ENCODE measurements at places on chromosomes 7 and 10.

DNA sequence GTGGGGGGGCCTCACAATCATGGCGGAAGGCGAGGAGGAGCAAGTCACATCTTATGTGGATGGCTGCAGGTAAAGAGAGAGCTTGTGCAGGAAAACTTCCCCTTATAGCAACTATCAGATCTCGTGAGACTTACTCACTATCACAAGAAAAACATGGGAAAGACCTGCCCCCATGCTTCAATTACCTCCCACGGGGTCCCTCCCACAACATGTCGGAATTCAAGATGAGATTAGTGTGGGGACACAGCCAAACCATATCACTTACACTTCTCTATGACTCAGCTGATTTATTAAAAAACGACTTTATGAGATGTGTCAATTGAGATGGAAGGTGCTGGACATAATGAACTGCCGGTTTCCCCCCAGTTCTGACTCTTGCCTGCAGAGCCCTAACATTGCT is 23.8 kb upstream of the CHN2 start:
- DNase-seq = no peak

DNA sequence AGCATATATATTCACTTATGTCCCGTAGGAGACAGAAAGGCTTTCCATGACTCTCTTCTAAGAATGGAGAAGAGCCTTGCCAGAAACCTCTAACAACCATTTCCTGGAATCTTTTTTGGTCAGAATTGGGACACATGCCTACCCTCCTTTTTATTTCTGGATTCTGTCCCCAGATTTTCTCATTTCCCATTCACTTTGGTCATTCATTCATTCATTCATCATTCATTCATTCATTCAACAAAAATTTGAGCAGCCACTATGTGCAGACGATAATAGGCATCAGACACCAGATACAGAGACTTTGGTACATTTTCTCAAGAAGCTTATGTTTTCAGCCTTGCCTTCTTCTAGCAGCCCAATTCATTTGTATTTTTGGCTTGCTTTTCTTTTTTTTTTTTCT is 6.0 kb downstream of the ENTPD7 start:
- no peak for DNase-seq

- DNase-seq = peak; percentile 49
Measured at GRCh38 chr10:32055478-32056135, 618 bp downstream of the KIF5B start.

- DNase-seq = no peak
Measured at GRCh38 chr7:105309235-105310169, 79.2 kb downstream of the SRPK2 start.

- no peak for DNase-seq
Measured at GRCh38 chr7:41954976-41955375, 252.1 kb upstream of the INHBA start.

DNA sequence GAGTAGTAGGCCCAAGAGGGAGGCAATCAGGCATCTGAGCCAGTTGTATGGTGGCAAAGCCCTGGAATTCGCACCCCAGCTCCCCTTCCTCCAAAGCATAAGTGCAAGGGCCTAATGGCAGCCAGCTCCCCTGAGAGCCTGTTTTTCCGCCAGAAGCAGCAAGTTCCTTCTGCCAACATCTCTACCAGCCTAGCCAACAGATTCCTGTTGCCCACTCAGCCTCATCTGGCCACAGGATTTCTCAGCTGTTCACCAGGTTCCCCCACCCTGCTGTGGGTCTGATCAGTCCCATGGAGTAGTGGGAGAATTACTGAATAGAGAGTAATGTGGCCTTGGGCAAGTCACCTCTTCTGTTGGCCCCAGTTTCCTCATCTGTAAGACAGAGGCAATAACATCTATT is 186.2 kb upstream of the PDE1C start:
- DNase-seq = no peak

- DNase-seq = no peak
Measured at GRCh38 chr7:85897967-85898366, 711.1 kb upstream of the SEMA3D start.

DNA sequence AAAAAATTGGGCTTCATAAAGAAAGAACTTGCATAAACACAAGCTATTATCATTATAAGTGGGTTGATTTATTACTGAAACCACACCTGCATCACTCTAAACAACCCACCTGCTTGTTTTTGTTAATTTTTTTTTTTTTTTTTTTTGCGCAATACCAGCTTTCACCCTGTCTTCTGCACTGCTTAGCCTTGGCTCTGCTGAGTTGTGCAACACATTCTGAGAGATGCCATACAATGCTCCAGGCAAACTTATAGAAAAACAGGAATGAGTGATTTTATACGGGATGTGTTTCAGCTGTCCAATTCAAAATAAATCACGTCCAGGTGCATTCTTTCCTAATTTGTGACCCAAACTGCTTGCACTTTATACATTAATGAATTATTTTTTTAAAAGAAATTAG is 923.6 kb downstream of the GATA3 start:
- DNase-seq = no peak
